ENCODE measurements at places on chromosomes 7 and 10. TPM values are rescaled to one million over a fixed set of nuclear protein-coding genes. Genes with fewer than 3 reads are reported as not detected.

DNA sequence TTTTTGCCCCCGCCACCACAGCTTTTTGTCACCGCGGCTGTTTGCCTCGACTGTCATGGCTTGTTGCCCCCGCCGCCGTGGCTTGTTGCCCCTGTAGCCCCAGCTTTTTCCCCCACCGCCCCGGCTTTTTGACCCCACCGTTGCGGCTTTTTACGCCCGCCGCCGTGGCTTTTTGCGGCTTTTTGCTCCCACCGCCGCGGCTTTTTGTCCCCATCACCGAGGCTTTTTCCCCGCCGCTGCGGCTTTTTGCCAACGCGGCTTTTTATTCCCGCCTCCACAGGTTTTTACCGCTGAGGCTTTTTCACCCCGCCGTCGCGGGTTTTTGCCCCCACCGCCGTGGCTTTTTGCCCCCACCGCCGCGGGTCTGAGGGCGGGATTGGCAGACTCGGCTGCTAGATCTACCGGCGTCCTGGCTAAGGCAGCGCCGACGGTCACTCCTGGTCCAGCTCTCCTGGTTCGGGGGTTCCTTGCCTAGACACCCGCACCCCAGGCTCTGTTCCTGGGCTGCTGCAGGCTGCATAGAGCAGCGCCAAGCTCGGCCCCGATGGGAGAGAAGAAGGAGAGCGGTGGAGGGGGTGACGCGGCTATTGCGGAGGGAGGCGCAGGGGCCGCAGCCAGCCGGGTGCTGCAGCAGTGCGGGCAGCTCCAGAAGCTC is 637.7 kb downstream of the ZNF716 start:
- H3K27me3 ChIP-seq: no peaks in the 10 kb centered on the region
- no peak overlapping the region for H3K4me3 ChIP-seq
- H3K36me3 ChIP-seq: no peaks in the 10 kb centered on the region

- no peaks in the 10 kb centered on the region for H3K4me1 ChIP-seq
- H3K36me3 ChIP-seq: no peaks in the 10 kb centered on the region
- H3K27me3 ChIP-seq: no peaks in the 10 kb centered on the region
- DNase-seq: peak; percentile 23
- no peak overlapping the region for H3K4me3 ChIP-seq
Measured at GRCh38 chr10:6647811-6648526, 67.9 kb upstream of the PRKCQ start.

DNA sequence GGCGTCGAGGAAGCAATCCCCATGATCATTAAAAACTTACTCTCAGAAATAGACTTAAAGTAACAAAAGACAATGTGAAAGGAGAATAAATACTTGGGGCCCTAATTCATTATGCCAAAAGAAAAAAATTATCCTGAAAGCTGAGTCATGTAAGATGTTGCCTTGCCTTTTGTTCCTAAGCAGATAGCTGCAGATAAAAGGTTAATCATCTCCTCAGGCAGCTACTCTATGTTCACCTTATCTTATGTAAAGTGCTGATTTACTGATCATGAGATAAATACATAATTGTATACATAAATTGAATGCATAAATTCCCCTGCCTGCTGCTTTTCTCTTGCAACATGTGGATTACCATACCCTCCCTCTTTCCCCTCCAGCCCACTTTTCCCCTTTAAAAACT is 28.1 kb upstream of the CREB3L2 start:
- no peaks in the 10 kb centered on the region for H3K4me1 ChIP-seq
- H3K36me3 ChIP-seq: no peaks in the 10 kb centered on the region

DNA sequence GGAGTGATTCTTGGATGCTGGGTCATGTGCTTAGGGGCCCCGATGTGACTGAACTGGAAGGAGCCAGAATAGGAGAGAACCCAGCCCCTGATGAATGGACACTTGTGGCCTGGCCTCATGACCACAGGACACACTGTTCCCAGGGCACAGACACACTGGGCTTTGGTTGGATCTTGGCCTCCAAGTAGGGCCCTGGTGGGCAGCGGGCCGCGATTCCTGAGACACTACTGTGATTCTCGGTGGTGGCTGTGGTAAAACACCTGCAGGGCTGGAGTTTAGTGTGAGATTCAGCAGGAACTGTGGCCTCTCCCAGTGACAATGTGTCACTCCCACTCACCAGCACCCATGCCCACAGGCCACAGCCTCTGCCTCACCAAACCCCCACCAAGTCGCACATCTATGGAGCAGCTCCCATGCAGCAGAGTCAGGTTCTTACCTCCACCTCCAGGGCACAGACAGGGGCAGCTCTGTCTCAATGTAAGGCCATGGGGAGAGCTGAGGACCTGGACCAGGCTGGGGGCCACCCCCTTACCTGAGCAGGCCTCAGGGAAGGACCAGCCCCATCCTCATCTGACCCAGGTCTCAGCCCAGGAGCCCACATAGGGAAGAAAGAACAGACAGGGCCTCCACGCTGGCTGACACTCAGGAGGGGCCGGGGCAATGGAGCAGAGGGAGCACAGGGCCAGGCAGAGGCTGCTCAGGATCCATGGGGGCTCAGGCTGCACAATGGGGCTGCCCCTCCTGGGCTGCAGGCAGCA is 33.2 kb upstream of the ZNF716 start:
- no peaks in the 10 kb centered on the region for H3K27me3 ChIP-seq
- H3K4me3 ChIP-seq: no peak overlapping the region
- H3K27ac ChIP-seq: no peak overlapping the region
- no peak for DNase-seq
- H3K36me3 ChIP-seq: no peaks in the 10 kb centered on the region

GRCh38 chr7:18901982-18902421 is 215.4 kb downstream of the TWIST1 start:
- no peak overlapping the region for H3K4me3 ChIP-seq
- DNase-seq: no peak
- no peaks in the 10 kb centered on the region for H3K4me1 ChIP-seq

GRCh38 chr10:72039377-72039776 is 49.0 kb downstream of the SPOCK2 start:
- H3K36me3 ChIP-seq: no peaks in the 10 kb centered on the region
- H3K4me3 ChIP-seq: no peak overlapping the region
- DNase-seq: no peak
- peaks cover 27% of the 10 kb centered on the region for H3K4me1 ChIP-seq
- H3K27me3 ChIP-seq: no peaks in the 10 kb centered on the region

GRCh38 chr7:107014387-107015023 is 30.0 kb upstream of the PRKAR2B start:
- DNase-seq: no peak
- no peaks in the 10 kb centered on the region for H3K36me3 ChIP-seq
- H3K27ac ChIP-seq: no peak overlapping the region
- H3K27me3 ChIP-seq: no peaks in the 10 kb centered on the region
- no peak overlapping the region for H3K4me3 ChIP-seq

- H3K36me3 ChIP-seq: no peaks in the 10 kb centered on the region
- H3K4me3 ChIP-seq: no peak overlapping the region
- no peaks in the 10 kb centered on the region for H3K27me3 ChIP-seq
- H3K4me1 ChIP-seq: no peaks in the 10 kb centered on the region
- no peak overlapping the region for H3K27ac ChIP-seq
Measured at GRCh38 chr10:32061440-32061839, 5.2 kb upstream of the KIF5B start.

DNA sequence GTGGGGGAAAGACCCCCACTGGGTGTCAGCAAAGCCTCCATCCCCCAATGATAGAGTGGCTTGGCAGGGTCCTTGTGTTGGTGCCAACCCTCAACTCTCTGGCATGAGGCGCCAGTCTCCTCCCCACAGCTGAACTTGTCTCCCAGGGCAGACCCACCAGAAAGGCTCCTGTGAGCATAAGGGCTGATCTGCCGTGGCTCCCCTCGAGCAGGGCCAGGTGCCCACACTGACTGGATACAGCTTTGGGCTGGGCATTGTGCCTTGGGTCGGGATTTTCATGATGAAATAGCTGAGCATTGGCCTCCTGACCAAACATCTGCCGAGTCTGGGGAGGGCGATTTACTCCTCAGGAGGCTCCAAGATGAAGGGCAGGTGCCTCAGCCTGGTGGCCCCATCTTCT is 68.1 kb upstream of the NPTX2 start:
- no peak overlapping the region for H3K4me3 ChIP-seq
- H3K27me3 ChIP-seq: no peaks in the 10 kb centered on the region
- DNase-seq: no peak
- H3K27ac ChIP-seq: no peak overlapping the region

DNA sequence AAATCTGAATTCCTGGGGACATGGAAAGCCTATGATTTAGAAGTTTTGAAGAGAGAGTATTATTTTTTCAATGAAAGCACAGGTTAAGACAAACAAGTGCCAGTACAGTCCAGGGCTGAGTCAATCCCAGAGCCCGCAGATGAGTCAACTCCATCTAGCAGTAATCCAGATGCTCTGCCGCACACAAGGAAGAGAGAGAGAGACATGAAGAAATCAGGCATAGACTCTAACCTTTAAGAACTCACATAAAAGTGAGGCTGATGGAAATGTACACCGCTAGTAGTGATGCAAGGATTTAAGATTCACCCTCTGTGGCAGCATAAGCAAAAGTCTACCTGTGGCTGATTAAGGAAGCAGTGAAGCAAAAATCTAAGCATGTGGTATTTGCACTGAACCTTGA is 651.5 kb downstream of the TNS3 start:
- peaks cover 18% of the 10 kb centered on the region for H3K4me1 ChIP-seq
- H3K27me3 ChIP-seq: no peaks in the 10 kb centered on the region
- no peak overlapping the region for H3K4me3 ChIP-seq
- DNase-seq: peak; percentile 48

- H3K36me3 ChIP-seq: no peaks in the 10 kb centered on the region
- no peaks in the 10 kb centered on the region for H3K27me3 ChIP-seq
- H3K4me1 ChIP-seq: no peaks in the 10 kb centered on the region
- H3K4me3 ChIP-seq: no peak overlapping the region
Measured at GRCh38 chr10:70715853-70716795, 43.8 kb downstream of the ADAMTS14 start.

GRCh38 chr10:60149003-60149402 is 240.7 kb downstream of the ANK3 start:
- DNase-seq: no peak
- no peaks in the 10 kb centered on the region for H3K4me1 ChIP-seq
- H3K27ac ChIP-seq: no peak overlapping the region

DNA sequence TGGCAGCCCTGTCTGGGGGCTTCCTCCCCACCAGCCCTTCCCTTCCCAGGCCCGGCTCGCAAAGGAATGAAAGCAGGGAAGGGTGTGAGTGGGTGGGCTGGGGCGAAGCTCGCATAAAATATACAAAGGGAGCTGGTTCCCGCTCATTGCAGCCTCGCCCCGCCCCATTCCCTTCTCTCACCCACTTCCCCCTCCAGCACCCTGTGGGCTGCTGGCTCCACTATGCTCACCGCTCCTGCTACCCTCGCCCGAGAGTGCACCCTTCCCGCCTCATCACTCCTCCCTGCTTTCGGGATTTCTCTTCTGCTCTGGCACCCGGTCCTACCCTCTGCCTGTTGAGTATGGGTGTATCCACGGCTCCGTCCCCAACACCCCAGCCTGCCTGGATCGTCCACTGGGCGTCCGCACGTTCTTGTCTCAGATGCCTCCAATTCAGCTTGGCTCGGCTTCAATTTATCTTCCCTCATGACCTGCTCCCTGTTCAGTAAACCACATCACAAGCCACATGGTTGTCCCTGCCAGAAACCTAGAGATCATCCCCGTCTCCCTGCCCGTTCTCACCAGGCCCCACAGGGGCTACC is 14.4 kb upstream of the TTYH3 start:
- H3K27ac ChIP-seq: no peak overlapping the region
- H3K36me3 ChIP-seq: no peaks in the 10 kb centered on the region
- H3K4me1 ChIP-seq: no peaks in the 10 kb centered on the region

GRCh38 chr10:25457552-25457951 is 282.8 kb downstream of the GPR158 start:
- no peak overlapping the region for H3K4me3 ChIP-seq
- no peak for DNase-seq
- H3K27ac ChIP-seq: no peak overlapping the region

DNA sequence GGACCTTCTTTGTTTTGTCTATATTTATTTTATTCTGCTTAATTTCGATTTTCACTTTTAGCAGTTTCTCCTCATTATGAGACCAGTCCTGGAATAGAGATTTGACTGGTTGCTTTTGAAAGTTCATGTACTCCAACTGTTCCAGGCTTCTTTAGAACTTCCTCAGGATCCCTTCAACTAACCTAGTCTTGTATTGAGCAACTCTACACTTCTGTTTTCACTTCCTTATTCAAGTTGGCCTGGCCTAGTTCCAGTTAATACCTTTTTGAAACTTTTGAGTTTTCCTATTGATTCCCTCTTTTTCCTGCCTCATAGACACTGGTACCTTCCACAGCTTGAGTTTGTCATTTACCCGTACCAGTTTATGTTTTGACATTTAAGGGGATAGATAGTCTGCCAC is 421.7 kb downstream of the ATRNL1 start:
- no peaks in the 10 kb centered on the region for H3K4me1 ChIP-seq
- no peaks in the 10 kb centered on the region for H3K36me3 ChIP-seq
- DNase-seq: no peak
- no peak overlapping the region for H3K27ac ChIP-seq
- no peak overlapping the region for H3K4me3 ChIP-seq

DNA sequence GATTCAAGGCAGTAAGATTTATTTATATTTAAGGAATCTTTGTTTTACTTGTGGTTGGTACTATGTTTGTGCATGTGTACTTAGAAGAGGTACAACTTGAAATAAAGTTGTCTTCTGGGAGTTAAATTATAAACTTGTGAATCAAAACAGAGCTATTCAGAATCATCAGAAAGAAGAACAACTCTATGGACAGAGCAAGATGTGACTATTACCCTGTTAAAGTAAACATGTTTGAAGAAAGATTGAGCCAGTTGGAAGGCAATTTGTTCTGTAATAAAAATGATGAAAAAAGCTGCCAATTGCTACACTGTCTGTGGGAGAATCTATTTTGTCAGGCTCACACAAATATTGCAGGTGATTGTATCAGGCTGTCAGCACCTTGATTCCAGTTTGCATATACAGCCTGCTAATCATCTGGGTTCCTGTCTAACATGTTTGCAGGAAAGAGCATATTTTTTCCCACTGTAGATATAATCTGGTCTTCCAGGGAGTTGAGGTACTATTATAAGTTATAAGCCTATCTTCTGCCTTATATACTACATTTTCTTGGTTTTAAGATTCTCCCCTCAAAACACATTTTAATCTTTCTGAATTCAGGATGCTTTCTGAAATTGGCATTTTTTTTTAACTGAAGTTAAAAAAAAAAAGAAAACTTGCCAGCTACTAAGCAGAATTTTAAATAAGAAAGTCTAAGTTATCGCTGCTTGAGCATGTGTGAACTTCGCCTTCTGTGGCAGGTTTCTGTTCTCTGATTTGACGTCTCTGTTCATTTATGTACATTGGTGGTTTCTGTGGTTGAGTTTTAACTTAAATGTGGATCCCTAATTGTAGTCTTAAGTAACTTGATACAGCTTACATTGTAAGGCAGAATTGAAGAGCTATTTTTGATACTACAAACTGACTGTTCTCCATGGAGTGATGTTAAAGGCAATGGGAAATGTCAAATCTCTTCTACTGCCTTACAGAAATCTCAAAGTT is 46.0 kb downstream of the ZNRF2 start:
- H3K36me3 ChIP-seq: no peaks in the 10 kb centered on the region
- H3K4me3 ChIP-seq: no peak overlapping the region
- no peaks in the 10 kb centered on the region for H3K4me1 ChIP-seq
- no peak overlapping the region for H3K27ac ChIP-seq
- H3K27me3 ChIP-seq: no peaks in the 10 kb centered on the region
- DNase-seq: no peak

The FAS gene
- total RNA-seq: 18.4 TPM

The CDK14 gene
- total RNA-seq: 36.3 TPM

The CTAGE8 gene
- 1.5 TPM for total RNA-seq

The PNLIPRP2 gene
- 2.4 TPM for total RNA-seq

The GDF10 gene
- total RNA-seq: 20.1 TPM

The WNT8B gene
- not detected for total RNA-seq

The ZNF716 gene
- not detected for total RNA-seq
